ENCODE measurements at places on chromosomes 5 and 9.
A peak's percentile ranks its signal among the peaks of the same experiment; 100 is the strongest.

DNA sequence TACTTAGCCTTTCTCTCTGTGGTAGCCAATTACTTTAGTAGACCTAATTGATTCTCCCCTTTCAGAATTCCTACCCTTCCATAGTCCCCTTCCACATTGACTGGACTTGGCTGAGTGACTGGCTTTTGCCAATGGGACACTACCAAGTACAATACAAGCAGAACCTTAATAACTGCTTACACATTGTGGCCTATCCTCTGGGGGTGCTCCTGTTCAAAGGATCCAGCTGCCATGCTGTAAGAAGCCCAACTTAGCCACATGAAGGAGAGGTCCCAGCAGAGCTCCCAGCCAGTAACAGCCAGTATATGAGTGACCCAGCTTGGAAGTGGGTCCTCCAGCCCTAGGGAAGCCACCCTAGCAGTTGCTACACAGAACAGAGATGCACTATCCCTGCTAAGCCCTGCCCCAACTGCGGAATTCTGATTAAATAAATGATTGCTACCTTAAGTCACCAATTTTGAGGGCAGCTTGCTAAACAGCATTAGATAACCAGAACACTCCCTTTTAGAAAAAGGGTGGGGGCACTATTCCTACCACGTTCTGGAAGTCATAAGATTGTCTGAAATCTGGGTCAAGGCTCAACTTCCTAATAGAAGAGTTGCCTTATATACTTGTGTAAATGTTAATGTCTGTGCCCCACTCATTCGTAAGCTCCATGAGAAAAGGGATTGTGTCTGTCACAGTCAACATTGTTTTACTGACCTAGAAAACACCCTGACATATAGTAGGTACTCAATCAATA lies 11.1 kb upstream of the APTX start:
- DNase-seq: peak; percentile 32

- no peak for DNase-seq
Observed at GRCh38 chr5:112123086-112123485, 296.0 kb downstream of the EPB41L4A start.

- peak; percentile 2 for DNase-seq
Observed at GRCh38 chr5:153147891-153148623, 342.4 kb upstream of the GRIA1 start.

DNA sequence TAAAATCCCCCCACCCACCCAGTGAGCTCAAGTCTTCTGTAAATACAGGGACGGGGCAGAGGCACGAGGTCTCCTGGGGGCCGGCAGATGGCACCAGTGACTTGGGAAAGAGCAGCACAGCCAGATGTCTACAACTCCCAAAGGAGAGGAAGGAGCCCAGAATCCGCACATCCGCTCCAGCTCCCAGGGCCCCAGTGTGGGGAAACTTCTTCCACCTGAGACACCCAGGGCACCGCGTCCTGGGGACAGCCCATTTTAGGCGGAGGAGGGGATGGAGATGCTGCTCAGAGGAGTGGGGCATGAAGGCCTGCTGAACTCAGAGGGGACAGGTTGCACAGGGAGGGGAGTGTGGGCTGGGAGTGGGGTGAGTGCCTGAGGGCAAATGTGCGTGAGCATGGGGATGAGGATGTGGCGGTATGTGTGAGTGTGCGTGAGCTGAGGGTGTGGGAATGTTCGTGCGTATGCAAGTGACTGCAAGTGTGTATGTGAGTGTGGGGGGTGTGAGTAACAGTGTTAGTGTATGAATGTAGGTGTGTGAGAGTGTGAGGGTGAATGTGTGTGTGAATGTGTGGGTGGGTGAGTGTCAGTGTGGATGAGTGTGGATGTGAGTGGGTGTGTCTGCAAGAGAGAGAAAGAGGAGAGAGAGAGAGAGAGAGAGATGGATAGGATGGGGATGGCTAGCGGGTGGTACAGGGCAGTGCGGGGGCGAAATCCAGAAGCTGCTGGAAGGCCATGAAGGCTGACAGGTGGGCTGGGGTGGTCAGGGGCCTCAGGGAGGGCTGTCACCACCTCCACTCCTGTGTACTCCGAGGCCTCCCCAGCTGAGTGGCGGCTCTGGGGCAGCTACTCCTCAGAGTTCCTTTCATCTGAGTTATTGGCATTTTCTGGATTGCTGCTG lies 63.5 kb downstream of the DUSP1 start:
- DNase-seq: peak; percentile 51

DNA sequence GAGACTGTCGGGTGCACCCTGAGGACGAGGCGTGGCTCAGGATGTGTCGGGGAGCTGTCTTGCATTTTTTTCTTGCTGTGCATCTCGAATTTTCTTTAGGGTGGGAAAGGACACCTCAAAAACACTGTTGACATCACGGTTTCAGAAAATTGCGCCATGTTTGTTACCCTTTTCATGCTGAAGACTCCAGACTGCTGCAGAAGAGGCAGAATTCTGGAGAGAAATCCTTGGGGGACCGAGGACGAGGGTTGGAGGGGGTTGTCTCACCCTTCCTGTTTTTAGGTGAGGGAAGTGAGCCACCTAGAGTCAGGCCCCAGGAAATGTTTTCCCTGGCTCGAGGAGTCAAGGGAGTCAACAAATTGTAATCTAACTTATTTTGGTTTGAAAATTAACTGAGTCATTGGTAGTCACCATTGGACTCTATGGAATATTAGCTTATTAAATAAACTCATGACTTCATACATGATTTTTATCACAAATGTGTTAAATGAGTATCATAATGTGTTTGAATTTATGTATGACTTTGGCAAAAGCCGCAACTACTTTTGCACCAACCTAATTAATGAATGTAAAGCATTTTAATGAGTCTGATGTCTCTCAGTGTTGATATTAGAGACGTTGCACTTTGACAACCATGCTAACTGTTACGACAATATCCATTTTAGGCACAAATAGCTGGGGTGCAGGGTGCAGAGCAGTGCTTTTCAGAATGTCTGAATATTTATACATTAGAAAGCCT lies 724 bp upstream of the LYSMD3 start:
- peak; percentile 73 for DNase-seq
